Substantia nigra (tissue), 51 donors: ENCODE measurements at places on chromosomes 2 and 18.

- DNase-seq: no peak
Measured at GRCh38 chr2:101064868-101065549, 62.9 kb downstream of the RPL31 start.

GRCh38 chr2:86624267-86624547, 542 bp upstream of the RNF103 start:
- no peak for DNase-seq

DNA sequence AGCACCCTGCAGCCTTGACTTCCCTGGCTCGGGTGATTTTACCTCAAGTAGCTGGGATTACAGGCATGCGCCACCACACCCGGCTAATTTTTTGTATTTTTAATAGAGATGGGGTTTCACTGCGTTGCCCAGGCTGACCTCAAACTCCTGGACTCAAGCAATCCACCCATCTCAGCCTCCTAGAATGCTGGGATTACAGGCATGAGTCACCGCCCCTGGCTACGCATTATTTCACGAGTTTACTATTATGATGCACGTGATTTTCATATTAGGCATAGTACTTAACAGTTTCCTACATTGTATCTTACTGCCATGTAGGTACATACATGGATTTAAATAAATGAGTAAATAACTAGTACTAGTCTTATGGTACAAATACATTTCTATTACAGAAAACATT, 4.4 kb downstream of the DYNC2LI1 start:
- DNase-seq: no peak

- DNase-seq: no peak
Measured at GRCh38 chr18:32879497-32879896, 106.7 kb upstream of the KLHL14 start.

- DNase-seq: no peak
Measured at GRCh38 chr18:77206676-77207374, 42.8 kb upstream of the GALR1 start.

GRCh38 chr2:105373895-105374401, 24.9 kb downstream of the FHL2 start:
- DNase-seq: no peak
